ENCODE measurements at places on chromosomes 7 and 10.

GRCh38 chr10:83512681-83513080, 626.6 kb upstream of the GHITM start:
- no peak for DNase-seq

GRCh38 chr7:74083928-74084721, 521 bp downstream of the LIMK1 start:
- no peak for DNase-seq

DNA sequence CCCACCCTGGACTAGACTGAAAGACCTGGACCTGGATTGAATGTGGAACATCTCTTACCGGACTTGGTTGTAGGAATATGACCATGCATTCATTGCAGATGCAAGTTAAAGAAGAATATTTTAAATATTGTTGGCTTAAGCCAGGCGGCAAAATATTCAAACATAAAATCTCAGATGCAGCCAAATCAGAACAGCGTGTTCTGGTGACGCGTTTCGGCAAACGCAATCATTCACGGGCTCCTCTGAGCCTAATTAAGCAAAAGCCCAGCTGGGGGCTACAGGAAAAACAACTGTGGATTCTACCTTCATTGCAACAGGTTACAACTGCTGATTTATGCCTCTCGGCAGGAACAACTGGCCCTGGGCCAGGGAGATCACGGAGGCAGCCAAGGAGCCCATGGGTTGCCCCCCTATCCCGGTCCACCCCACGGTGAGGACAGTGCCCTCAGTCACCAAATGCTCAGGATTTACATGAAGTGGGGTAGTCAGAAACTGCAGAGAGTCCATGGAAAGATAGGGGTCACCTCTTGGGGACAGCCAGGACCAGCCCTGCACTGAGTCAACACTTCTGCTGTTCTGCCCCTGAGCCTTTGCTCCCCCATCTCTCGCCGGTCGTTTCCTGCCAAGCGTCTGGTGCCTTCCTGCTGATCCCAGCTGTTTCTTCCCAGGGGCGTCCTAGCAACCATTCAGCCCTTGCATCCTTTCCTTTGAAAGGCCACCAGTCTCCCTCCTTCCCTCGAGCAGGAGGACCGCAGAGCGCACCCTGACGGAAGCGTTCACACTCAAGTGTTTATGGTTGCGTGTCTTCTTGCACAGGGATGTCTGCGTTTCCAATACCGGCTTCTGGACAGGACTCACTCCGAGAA, 64.4 kb upstream of the SFMBT2 start:
- DNase-seq = peak; percentile 7

- DNase-seq = no peak
Observed at GRCh38 chr10:454860-455259, 234.6 kb downstream of the DIP2C start.

DNA sequence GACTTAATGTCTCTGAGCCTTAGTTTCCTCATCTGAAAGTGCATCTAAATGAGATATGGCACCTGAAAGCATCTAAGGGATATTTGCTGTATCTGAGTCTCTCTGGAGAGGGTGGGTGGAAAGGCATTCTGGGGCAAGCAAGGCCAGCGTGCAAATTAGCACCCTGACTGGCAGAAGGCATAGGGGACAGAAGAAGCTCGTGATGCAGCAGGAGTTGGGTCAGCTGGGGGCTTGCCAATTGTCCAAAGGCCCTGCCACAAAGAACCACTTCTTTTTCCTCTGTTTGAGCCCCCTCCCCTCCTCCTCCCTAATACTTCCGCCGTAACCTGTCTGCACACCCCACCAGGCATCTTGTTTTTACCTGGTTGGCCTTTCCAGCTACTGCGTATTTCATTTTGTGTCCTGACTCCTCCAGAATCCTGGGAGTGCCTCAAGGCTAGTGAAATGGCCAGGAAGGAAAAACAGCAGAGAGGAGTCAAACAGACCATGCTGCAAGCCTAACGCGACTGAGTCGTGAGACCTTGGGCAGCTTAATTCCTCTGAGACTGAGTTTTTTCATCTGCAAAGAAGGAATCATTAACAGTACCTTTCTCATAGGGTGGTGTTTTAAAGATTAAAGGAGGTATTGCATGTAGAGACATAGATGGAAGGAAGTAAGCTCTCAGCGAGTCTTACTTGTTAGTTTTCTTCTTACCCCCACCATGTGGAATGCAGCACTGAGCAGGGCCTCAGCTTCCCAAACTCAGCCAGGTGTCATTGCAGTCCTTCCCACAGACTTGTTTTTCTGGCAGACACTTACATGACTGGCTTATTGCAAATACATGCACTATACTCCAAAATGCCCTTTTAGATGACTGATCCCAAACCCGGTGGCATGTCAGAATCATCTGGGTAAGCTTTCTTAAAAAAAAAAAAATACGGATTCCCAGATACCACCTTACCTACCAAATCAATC, 49.1 kb upstream of the MXI1 start:
- DNase-seq = no peak

GRCh38 chr10:133062635-133063034, 25.1 kb upstream of the ADGRA1 start:
- no peak for DNase-seq

GRCh38 chr10:45433716-45434469, 59.9 kb downstream of the ALOX5 start:
- no peak for DNase-seq

DNA sequence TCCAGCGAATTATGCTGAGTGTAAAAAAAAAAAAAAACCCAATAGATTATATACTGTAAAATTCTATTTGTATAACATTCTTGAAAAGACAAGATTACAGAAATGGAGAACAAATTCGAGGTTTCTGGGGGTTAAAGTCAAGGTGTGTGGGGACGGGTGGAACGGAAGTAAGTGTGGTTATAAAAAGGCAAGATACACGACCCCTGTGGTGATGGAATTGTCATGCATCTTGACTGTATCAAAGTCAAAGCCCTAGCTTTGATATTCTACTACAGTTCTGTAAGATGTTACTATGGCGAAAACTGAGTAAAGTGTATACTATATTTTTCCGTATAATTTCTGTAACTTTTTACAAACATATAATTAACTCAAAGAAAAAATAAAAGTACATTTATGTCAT, 718.2 kb upstream of the PCDH15 start:
- no peak for DNase-seq
